Nucleus accumbens (tissue), 56 donors: ENCODE measurements at places on chromosomes 13 and 19.

GRCh38 chr19:45767410-45767880, 1.6 kb downstream of the SIX5 start:
- DNase-seq: no peak

- DNase-seq: no peak
Measured at GRCh38 chr13:63124863-63125262, 1709.2 kb upstream of the PCDH20 start.

- DNase-seq: no peak
Measured at GRCh38 chr19:51694318-51695085, 1.4 kb downstream of the SPACA6 start.

- DNase-seq: no peak
Measured at GRCh38 chr19:37966662-37967231, 59.7 kb downstream of the SIPA1L3 start.

DNA sequence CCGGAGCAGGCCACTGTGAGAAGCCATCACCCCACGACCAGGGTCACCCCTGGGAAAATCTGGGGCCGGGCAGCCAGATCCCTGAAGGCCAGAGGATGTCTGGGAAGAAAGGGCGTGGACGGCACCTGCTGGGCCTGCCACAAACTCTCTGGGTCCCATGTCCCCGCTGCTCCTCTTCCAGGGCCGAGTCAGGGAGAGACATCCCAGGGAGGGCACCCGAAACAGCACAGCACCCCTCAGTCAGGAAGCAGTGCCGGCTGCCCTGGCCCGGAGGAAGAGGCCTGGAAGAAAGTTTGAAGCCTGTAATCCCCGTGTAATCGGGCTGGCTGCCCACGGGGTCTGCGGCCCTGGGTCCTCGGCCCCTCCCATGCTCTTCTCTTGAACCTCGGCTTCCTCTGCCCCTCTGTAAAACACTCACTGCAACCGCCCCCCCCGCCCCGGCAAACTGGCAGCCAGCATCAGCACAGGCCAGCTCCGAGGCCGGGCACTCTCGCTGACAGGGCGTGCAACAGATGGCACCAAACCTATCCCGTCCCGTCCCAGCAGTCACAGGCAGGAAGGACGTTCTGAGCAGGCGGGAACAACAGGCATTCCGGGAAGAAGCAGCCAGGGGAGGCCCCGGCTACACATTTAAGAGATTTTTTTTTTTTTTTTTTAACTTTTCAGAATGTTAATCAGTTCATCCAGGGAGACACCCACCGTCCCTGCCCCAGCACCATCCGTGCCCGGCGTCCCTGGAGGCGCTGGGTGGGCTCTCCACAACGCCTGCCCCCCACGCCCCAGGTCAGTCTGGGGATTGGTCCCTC, 1.5 kb downstream of the SBNO2 start:
- no peak for DNase-seq

DNA sequence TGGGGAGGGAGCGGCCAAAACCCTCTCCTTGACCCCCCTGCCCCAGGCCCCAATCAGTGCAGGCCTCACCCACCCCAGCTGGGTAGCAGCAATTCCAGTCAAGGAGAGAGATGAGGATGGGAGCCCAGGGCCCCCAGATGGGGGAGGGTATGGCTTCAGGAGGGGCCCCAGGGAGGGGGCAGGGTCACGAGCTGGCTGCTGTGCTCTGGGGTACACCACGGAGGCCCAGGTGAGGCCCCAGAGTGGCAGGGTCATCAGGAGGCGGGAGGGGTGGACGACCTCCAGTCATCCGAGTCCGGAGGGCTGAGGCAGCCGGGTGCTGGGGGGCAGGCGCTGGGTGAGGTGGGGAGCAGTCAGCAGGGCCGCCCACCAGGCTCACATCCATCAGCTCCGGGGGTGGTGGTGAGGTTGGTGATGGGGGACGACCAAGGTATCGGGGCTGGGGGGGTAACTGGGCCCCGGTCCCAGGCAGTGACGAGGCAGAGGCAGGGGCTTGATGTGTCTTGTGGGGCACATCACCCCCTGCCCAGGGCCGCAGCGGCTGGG, 8.4 kb downstream of the DYRK1B start:
- DNase-seq: no peak

- DNase-seq: no peak
Measured at GRCh38 chr19:29510701-29511265, 15.0 kb upstream of the VSTM2B start.
